ENCODE measurements at places on chromosomes 6 and 20.

DNA sequence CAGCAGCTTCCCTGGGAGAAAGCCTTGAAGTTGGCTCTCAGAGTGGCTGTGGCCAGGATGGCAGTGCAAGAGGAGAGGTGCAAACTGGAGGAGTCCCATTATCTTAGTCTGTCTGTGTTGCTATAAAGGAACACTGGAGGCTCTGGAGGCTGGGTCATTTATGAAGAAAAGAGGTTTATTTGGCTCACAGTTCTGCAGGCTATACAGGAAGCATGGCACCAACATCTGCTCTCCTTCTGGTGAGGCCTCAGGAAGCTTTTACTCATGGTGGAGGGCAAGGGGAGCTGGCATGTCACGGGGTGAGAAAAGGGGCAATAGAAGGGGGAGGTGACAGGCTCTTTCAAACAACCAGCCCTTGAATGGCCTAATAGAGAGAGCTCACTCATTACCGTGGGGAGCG, 47.1 kb downstream of the PSMG4 start:
- no peaks in the 10 kb centered on the region for H3K4me1 ChIP-seq
- no peaks in the 10 kb centered on the region for H3K36me3 ChIP-seq
- no peak overlapping the region for H3K4me3 ChIP-seq
- DNase-seq, result no peak
- no peaks in the 10 kb centered on the region for H3K27me3 ChIP-seq

DNA sequence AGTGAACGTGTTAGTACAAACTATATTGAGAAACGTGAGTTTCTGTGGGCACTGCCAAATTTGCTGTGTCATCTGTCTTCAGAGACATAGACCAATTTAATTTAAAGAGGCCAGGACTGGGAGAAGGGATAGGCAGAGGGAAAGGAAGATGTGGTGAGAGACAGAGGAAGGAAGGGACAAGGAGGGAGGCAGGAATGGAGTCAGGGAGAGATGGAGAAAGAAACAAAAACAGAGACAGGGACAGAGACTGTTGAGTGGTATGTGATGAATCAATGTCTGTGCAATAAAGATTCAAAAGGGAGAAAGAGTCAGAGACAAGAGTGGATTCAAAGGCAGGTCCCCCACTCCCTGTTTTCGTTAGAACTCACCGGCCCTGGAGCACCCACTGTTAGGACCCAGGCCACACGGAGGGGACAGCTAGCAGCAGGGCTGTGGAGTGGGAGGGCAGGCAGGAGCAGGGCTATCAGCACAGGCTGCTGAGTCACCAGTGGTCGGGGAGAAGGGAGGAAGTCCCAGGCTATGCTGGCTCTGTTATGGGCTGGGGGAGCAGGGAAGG, 51.6 kb upstream of the CHD6 start:
- no peaks in the 10 kb centered on the region for H3K4me1 ChIP-seq
- H3K4me3 ChIP-seq, result no peak overlapping the region
- no peak overlapping the region for H3K27ac ChIP-seq
- no peaks in the 10 kb centered on the region for H3K27me3 ChIP-seq

DNA sequence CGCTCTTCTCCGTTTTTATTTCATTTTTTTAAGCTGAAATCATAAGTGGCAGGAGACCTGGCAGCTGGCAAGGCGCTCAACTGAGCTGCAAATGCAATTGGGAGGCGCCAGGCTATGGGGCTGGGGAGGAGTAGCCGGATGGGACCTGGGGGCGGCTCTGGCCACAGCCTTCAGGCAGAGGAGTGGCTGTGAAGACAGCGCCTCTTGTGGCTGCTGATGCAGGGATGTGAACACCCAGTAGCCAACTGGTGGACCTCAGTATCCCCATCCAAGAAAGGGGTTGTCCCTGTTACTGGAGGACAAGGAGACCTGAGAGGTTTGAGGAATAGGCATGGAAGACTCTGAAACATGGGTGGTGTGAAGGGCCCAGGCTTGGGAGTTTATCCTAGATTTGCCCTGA, 12.6 kb downstream of the KCNK17 start:
- H3K27ac ChIP-seq, result no peak overlapping the region
- no peaks in the 10 kb centered on the region for H3K27me3 ChIP-seq
- DNase-seq, result no peak

DNA sequence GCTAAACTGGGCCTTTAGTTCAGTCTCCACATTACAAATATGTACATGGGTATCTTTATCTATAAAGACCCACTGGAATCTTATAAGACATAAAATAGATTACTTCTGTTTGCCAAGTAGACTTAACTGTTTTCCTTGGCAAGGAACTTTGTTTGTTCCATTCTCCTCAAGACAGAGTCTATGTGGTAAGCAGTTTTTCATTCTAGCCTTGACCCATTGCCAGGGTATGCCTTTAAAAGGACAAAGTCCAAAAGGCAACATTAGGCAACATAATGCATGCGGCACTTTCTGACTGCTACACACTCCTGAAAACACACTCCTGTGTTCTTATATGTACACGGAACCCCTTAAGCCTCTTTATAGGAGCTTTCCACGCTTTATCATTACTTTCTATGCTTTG, 20.4 kb downstream of the VNN1 start:
- H3K4me1 ChIP-seq, result no peaks in the 10 kb centered on the region
- no peaks in the 10 kb centered on the region for H3K36me3 ChIP-seq
- H3K4me3 ChIP-seq, result no peak overlapping the region
- no peak overlapping the region for H3K27ac ChIP-seq
- DNase-seq, result no peak
- H3K27me3 ChIP-seq, result no peaks in the 10 kb centered on the region
